Fibroblast of the aortic adventitia (primary cell): ENCODE measurements at places on chromosomes 5 and 9.

DNA sequence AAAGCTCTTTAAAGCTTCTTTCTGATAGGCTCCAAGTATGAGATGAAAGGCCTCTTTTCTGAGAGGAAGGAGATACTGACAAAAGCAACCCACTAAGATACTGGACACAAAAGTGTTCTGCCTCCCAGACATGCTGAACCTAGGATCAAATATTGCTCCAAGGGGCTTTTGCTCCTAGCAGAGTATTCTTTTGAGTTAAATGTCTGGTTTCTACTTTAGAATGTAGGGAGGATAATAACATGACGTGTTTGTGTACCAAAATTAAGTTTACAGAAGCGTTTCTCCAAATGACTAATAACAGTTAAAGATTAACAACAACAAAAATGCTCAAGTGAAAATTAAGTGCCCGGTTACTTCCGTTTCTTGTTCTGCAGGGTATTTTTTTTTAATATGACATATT lies 2293.3 kb upstream of the C9orf72 start:
- no peak for DNase-seq

- peak; percentile 18 for DNase-seq
Observed at GRCh38 chr5:14101922-14102321, 41.2 kb upstream of the TRIO start.

DNA sequence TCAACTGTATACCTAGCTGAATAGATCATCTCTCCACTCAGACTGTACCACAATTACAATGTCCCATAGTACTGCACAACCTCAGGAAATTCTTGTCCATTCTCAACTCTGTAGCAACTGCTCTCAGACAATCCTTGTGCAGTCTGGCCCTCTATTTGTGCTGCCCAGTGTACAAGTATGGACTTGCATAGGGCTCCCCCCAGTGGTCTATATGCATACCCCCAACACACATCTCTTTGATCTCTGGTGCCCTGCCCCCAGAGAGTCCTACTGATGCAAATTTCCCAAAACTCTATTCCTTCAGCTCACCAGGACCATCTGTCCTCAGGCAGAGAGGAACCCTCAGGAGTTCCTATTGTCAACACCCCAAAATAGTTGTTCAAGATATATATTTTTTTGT lies 205.3 kb downstream of the SLCO4C1 start:
- peak; percentile 1 for DNase-seq

DNA sequence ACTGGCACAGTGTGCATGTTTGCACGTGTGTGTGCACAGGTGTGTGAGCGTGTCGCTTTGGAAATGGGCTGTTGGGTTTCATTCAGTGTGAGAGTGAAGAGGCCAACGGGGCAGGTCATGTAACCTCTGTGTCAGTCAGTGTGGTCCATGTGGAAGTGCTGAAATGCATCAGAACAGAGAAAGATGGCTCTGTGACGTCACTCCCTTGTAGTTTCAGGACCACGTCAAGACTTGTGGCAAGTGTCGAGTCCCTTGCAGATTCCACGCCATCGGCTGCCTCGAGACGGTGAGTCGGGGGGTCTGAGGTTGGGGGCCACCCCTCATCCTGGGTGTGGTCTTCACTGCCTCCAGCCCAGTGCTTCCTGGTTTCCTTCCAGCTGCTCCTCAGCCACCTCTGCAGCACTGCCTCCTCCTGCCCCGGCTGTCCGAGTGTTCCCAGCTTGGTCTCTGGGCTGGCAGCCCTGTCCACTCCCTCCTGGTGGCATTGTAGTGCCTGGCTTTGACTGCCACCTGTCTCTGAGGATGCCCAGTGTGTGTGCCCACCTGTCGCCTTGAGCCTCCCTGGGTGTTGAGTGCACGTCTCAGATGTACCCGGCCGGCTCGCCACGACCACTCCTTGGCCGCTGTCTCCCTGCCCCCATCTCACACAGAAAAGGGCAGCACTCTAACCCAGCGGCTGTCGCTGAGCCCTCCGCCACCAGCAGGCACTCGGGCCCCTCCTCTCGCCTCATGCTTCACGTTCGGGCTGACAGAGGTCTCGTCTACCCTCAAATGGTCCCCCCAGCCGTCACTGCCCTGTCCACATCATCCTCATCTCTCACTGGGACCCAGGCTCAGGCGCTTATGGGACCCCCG lies 28.0 kb downstream of the FBXW5 start:
- no peak for DNase-seq

GRCh38 chr5:126263591-126264184 lies 159.5 kb upstream of the GRAMD2B start:
- DNase-seq: no peak

DNA sequence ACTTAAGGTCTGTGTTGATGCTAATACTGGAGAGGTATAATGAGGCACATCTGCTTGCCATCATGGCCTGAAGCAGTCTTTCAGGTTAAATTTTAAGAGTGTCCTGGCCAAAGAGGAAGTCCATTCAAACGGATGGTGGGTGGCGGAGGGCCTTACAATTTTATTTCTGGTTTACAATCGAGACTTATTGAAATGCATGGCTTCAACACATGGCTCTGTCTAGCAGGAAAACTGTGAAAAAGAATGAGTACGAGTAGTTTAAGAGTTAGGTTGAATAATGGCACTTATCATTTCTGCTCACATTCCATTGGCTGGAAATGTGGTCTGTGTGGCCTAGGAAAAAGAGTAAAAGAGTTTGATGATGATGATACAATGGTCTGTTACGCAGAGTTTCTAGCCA lies 42.1 kb downstream of the LRRC70 start:
- no peak for DNase-seq

GRCh38 chr9:36796671-36797419 lies 224.2 kb downstream of the MELK start:
- no peak for DNase-seq

GRCh38 chr5:180602481-180603075 lies 11.3 kb upstream of the SCGB3A1 start:
- no peak for DNase-seq

GRCh38 chr5:177494346-177495195 lies 2.8 kb downstream of the PDLIM7 start:
- peak; percentile 92 for DNase-seq

DNA sequence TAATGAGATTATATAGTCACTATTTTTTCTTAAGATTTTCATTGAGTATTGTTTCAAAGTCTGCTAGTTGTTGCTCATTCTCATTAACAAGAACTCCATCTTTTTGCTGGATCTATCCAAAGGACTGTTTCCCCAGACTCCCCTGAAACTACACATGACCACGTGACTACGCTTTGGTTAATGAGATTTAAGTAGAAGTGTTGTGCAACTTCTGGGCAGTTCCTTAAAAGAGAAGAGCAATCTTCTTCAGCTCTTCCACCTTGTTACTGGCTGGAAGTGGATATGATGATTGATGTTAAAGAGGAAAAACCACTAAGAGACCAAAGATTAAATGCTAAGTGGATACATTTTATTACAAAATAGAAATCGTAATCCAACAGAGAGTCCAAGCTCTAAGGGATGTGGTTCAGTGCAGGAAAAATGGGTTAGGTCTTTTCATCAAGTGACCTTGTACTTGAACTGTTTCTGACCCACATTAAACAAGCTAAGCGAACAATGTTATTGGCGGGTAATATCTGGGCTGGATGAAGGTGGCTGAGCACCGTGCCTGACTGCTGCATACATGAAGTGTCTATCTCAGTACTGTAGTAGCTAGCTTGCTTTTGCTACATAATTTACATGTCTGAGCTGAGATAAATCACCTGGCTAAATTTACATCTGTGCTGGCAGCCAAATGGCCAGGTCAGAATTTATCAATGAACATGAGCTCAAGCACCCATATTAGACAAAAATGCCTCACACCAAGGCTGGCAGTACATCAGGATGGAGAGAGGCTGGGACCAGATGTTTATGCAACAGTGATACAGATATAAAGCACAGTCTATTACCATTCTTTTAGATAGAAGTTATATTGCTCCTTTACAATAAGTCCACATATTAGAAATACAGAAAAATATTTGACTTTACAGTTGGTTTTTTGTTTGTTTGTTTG lies 7.5 kb upstream of the CTNNAL1 start:
- DNase-seq: no peak

- peak; percentile 60 for DNase-seq
Observed at GRCh38 chr9:121566481-121567465, 67.1 kb upstream of the GGTA1 start.

GRCh38 chr9:71058660-71059059 lies 62.8 kb downstream of the TRPM3 start:
- no peak for DNase-seq

DNA sequence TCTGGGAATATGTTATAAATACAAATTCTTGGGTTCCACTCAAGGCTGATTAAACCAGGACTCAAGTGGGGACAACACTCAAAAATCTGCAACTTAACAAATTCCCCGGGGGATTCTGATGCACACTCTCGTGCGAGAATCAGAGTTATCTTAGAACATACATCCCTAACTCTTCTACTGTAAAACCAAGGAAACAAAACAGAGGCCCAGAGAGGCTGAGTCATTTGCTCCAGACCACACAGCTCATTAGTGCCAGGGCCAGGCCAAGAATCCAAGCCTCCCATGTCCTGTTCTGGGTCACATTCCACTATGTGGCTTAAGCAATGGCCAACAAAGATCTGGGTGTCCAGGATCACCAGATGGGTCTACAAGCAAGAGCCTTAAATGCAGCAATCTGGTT lies 166.0 kb downstream of the ADAMTS12 start:
- peak; percentile 70 for DNase-seq

DNA sequence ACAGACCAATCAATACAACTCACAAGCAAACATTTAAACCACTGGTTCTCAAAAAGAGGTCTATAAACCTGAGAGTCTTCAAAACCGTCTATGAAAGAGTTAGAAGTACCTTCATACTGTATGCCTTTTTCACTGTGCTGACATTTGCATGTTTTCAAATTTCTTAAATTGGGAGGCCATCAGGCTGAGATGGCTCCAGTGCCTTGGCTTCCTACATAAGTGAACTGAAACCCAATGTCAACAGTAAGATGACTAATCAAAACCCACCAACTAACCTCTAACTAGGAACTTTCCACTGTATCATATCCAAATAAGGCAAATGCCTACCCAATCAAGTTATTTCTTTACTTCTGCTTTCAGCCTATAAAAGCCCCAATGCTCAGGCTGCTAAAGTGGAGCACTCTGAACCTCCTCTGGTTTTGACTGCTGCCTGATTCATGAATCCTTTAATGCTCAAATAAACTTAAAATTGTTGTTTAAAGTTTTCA lies 35.1 kb downstream of the FAM13B start:
- no peak for DNase-seq
